ENCODE measurements at places on chromosomes 12 and 14. TPM values are rescaled to one million over a fixed set of nuclear protein-coding genes. Genes with fewer than 3 reads are reported as not detected.

KITLG gene
- total RNA-seq = 27.2 TPM

RNASE7 gene
- not detected for total RNA-seq

LRRC10 gene
- total RNA-seq = not detected

KRT6A gene
- not detected for total RNA-seq

HOXC10 gene
- not detected for total RNA-seq

NFATC4 gene
- total RNA-seq = 51.0 TPM

SLC7A8 gene
- total RNA-seq = 43.7 TPM

CNPY2 gene
- 112 TPM for total RNA-seq

NANOG gene
- total RNA-seq = not detected

VPS29 gene
- total RNA-seq = 144 TPM

RNASE3 gene
- total RNA-seq = not detected

TROAP gene
- total RNA-seq = 54.2 TPM

LYZ gene
- 511 TPM for total RNA-seq

C1R gene
- total RNA-seq = 126 TPM

SSTR1 gene
- 17.7 TPM for total RNA-seq

FERMT2 gene
- total RNA-seq = 82.3 TPM

ABCD2 gene
- total RNA-seq = 4.9 TPM

NKX2-1 gene
- total RNA-seq = not detected

TBC1D30 gene
- total RNA-seq = 41.1 TPM

HOXC5 gene
- total RNA-seq = not detected

ADAMTS20 gene
- not detected for total RNA-seq

GLIPR1L1 gene
- not detected for total RNA-seq

ITGB7 gene
- not detected for total RNA-seq

G2E3 gene
- 26.1 TPM for total RNA-seq

SYNDIG1L gene
- not detected for total RNA-seq

APOF gene
- not detected for total RNA-seq

GDF3 gene
- not detected for total RNA-seq

KRT83 gene
- total RNA-seq = not detected

SVOP gene
- total RNA-seq = not detected

RERG gene
- 20.3 TPM for total RNA-seq

TEX52 gene
- not detected for total RNA-seq

PRKD1 gene
- 6.7 TPM for total RNA-seq

FGD4 gene
- 104 TPM for total RNA-seq

ARHGEF25 gene
- 18.7 TPM for total RNA-seq

KLHL33 gene
- total RNA-seq = under 0.01 TPM

PSMA3 gene
- total RNA-seq = 104 TPM

GLIPR1L2 gene
- total RNA-seq = not detected

BICDL1 gene
- 67.1 TPM for total RNA-seq

P2RX2 gene
- not detected for total RNA-seq

LRCOL1 gene
- not detected for total RNA-seq

SLC25A47 gene
- not detected for total RNA-seq

TAS2R46 gene
- total RNA-seq = not detected

DBX2 gene
- total RNA-seq = not detected

PTPRB gene
- 8.0 TPM for total RNA-seq

CCDC38 gene
- total RNA-seq = not detected

TCP11L2 gene
- 57.5 TPM for total RNA-seq

KRT74 gene
- not detected for total RNA-seq

SYT1 gene
- total RNA-seq = 4.3 TPM

LRP10 gene
- 37.1 TPM for total RNA-seq

RNF212B gene
- not detected for total RNA-seq

MSRB3 gene
- total RNA-seq = 98.8 TPM

CCDC88C gene
- 66.9 TPM for total RNA-seq

MUCL1 gene
- not detected for total RNA-seq

ZFHX2 gene
- total RNA-seq = 0.87 TPM

COCH gene
- 3.0 TPM for total RNA-seq

DHRS2 gene
- total RNA-seq = not detected

CISTR gene
- total RNA-seq = not detected

Data from stomach (tissue), 19 donors.